AG04450 (cell line): ENCODE measurements at places on chromosomes 2 and 18. TPM values are rescaled to one million over a fixed set of nuclear protein-coding genes. Genes with fewer than 3 reads are reported as not detected.

The UGT1A5 gene
- not detected in 2 replicates for polyA plus RNA-seq

The PARD6G gene
- polyA plus RNA-seq = 9.6 and 11.2 TPM in 2 replicates

The VAMP8 gene
- polyA plus RNA-seq = 2.6 and 3.6 TPM in 2 replicates

The SLC23A3 gene
- polyA plus RNA-seq = 0.26 and 0.53 TPM in 2 replicates

The ELOA2 gene
- polyA plus RNA-seq = not detected in 2 replicates

The DTNB gene
- polyA plus RNA-seq = 12.1 and 12.5 TPM in 2 replicates

The LINC00305 gene
- not detected in 2 replicates for polyA plus RNA-seq

The EMILIN1 gene
- polyA plus RNA-seq = 68.3 and 96.0 TPM in 2 replicates

The G6PC2 gene
- not detected in 2 replicates for polyA plus RNA-seq

The EMILIN2 gene
- 1.2 and 1.4 TPM in 2 replicates for polyA plus RNA-seq

The HAAO gene
- 3.1 and 4.2 TPM in 2 replicates for polyA plus RNA-seq

The PLEKHA3 gene
- polyA plus RNA-seq = 17.7 and 28.2 TPM in 2 replicates

The PTPN4 gene
- polyA plus RNA-seq = 16.5 and 19.6 TPM in 2 replicates

DNA sequence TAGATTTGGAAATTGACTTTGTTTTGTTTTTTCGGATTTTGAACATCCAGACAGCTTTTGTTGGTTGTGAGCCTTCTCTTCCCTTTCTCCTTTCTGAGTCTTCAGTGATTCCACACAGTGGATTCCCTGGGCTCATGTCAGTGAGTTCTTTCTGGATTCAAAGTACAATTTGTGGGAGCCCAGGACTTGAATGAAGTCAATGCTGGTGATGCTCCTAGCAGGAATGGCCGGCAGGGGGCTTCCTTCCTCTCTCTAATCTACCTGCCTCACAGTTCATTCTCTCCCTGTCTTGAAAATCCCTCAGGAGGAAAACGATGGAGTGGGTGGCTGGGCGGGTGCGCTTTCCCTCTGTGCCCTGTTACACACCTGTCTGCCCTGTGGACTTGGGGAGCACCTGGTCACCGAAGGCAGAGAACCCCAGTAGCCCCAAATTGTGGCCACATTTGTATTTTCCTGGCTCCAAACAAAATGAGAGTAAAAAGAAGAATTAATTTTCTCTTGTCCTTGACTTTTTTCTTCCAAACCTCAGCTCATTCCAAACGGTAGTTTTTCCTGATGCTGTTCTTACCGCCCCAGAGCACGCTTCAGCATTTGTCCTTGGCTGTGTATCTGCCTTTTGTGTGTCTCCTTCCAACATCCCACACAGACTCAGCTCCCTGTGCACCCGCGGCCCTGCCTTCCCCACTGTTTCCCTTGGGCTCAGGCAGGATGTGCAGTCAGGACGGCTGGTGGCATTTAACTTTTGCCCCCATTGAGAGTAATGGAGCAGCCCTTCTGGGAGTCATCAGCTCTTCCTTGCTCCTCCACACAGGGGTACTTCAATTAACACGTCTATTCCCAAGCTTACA is 86.6 kb downstream of the MARCO start:
- DNase-seq = peak; percentile 7

DNA sequence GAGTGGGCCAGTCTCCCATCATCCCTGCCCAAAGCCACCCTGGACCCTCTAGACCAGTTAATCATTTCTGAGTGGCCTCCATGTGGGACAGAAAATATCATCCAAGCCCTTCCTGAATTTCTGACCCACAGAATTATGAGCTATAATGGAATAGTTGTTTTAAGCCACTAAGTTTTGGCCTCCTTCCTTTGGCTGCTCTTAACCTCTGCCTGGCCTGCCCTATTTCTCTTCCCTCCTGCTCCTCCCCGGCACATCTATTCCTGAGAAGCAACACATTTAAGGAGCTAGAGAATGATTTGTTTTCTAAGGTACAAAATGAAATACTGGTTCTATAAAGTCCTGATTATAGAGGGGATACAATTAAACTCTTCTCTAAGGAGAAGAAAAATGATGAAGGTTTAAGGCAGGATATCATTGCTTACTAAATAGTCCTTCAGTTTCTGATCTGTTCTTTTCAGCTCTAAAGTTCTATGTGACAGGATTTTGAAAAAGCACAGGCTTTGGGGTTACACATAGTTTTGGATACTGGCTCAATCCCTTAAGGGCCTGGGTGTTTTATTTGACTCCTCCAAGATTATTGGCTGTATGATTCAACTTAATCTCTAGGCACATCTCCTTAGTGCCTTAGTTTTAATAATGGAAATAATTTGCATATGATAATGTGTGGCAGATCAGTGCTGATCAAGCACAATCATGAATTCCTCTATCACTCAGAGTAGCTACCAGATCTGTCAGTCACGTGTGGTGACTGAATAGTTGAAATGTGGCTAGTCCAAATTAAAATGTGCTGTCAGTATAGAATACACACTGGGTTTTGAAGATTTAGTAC is 240.3 kb downstream of the VAPA start:
- DNase-seq = no peak

- peak; percentile 73 for DNase-seq
These were observed 290.8 kb upstream of the TANK start for GRCh38 chr2:160869411-160869810.

GRCh38 chr2:66272751-66273150 is 162.2 kb upstream of the MEIS1 start:
- DNase-seq = no peak

- no peak for DNase-seq
These were observed 94.6 kb downstream of the LCLAT1 start for GRCh38 chr2:30541680-30542079.

DNA sequence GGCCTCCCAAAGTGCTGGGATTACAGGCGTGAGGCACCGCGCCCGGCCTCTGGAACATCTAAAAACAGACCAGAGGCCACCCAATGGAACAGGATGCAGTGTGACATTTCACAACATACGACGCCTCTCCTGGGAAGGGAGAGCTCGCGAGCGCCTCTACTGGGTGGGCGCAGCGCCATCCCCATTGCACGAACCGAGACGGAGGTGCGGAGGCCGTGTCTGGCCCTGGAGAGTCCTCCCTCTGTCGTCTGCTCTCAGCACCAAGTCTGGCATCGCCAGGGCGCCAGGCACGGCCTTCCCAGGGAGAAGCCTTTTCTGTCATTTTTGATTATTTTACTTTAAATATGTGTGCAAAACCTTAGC is 9.4 kb upstream of the GBX2 start:
- no peak for DNase-seq

GRCh38 chr2:46410273-46411244 is 68.8 kb upstream of the TMEM247 start:
- no peak for DNase-seq

DNA sequence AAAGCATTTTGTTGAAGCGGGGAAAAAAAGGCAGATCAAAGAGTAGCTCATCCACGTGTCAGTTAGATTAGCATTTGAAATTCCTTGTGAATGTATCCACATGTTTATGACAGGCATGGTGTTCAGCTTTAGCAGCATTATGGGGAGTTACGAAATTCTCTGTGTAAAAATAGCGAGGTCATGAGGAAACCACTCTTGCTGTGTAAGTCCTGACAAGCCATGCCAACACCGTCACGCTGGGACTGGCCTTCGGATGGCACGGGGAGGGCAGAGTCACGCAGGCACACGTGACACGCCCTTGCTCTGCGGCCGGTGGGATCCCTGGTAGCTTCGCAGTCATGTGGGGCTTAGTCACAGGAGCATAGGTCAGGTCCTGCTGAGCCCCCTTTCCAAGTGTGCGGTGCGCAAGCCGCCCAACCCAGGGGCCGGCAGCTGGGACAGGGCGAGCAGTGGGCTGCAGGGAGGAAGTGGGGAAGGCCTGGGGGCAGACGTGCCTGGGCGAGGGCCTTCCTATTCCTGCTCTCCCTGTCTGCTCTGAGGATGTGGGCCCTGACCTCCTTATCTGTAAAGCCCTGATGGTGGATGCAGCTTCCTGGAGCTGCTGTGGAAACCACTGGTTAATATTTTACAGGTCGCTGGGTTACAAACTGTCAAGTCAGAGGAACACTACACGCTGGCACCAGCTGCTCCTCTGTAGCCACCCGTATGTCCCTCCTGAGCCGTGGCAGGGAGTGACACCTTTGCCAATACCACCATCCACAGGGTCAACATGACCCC is 18.0 kb downstream of the MBP start:
- peak; percentile 54 for DNase-seq

DNA sequence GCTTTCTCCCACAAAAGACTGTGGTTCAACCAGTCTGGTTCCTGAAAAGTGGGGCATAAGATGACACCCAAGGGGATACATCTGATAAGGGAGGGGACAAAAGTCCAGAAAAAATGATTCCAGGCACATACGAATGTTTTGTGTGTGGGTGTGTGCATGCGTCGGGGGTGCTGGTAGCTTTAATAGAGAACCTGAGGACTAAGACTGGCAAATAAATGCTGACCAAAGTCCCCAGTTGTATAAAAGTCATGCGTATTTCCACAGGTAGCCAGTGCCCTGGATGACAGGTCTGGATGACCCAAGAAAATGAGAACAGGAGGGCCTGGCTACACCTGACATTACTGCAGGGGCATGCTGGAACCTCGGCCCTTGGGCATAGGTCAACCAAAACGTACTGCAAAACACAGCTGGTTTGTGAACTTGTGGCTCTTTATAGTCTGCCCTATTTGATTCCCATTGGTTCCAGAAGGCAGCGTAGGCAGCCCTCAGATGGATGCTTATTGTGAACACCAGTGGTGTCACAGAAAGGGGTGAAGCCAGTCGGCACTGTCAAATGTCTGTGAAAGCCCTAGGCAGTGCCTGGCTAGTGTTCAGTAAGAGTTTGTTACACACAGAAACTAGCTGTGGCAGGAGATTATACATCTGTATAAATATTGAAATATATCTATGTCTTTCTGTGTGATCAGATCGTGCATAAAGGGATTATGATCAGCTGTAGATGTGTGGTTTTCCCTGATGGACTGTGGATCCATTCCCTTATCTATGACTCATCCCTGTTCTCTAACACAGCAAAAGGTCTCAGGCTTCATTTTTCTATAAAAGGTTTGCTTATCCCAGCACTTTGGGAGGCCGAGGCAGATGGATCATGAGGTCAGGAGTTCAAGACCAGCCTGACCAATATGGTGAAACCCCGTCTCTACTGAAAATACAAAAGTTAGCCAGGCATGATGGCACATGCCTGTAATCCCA is 58.3 kb downstream of the INSIG2 start:
- no peak for DNase-seq

GRCh38 chr2:160415991-160416390 is 77.6 kb downstream of the RBMS1 start:
- DNase-seq = no peak

- no peak for DNase-seq
These were observed 26.8 kb downstream of the STK17B start for GRCh38 chr2:196144513-196145126.

- DNase-seq = no peak
These were observed 25.5 kb upstream of the RPL37A start for GRCh38 chr2:216473187-216473586.

- no peak for DNase-seq
These were observed 888.7 kb upstream of the CNTNAP5 start for GRCh38 chr2:123136419-123136818.

DNA sequence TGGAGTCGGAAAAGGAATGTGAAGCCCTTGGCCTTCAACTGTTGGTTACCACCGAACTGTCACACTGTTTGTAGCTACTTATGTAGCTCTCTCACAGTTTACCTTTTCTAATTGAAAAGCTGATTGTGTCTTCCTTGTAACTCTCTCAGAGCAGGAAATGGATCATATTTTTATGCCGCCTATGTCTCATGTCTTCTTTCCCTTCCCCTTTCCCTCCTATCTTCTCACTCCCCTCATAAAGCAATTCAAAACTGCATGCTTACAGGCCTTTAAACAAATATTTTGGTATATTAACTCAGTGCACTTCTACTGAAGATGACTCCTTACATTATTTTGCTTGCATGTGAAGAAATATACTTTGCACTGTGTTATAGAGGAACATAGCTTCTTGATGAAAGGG is 6.0 kb downstream of the SLC39A10 start:
- DNase-seq = no peak

- no peak for DNase-seq
These were observed 155.8 kb downstream of the CDH7 start for GRCh38 chr18:65906621-65907034.

DNA sequence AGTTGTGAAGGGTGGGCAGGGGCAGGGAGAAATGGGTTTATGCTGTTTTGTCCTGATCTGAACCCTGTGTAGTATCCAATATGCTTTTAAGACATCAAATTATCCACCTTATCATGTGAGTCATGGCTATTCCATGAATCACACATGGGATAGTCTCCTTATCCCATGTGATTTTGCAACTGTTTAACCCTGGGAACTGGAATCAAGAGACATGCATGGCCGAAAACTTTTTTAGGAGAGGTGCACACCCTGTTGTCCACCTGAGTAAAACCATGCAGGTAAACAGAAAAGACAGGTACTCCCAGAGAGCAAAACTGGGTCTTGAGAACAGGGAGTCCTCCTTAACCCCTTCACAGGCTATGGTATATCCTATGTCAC is 490.6 kb upstream of the HS6ST1 start:
- no peak for DNase-seq

DNA sequence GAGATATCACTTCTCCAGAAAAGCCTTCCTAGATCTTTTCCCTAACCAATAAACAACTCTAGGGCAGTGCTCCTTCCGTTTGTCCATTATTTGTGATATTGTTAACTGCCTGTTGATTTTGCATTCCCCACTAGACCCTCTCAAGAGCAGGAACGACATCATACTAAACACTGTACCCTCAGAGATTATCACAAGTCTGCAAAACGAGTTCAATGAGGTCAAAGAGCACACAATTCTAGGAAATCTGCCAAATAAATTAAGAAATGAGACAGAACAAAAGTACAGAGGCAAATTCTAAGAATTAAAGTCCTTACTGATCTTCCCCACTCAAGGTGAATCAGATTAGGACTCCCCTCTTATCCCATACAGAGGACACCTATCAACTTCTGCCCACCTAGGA is 7.6 kb downstream of the RTTN start:
- no peak for DNase-seq

- DNase-seq = no peak
These were observed 34.9 kb downstream of the CDC42EP3 start for GRCh38 chr2:37636381-37637066.

- no peak for DNase-seq
These were observed 63.9 kb upstream of the EDAR start for GRCh38 chr2:109052922-109053321.

GRCh38 chr2:120821446-120822160 is 85.9 kb downstream of the GLI2 start:
- no peak for DNase-seq

- DNase-seq = no peak
These were observed 108.4 kb upstream of the EPHA4 start for GRCh38 chr2:221680548-221680947.

DNA sequence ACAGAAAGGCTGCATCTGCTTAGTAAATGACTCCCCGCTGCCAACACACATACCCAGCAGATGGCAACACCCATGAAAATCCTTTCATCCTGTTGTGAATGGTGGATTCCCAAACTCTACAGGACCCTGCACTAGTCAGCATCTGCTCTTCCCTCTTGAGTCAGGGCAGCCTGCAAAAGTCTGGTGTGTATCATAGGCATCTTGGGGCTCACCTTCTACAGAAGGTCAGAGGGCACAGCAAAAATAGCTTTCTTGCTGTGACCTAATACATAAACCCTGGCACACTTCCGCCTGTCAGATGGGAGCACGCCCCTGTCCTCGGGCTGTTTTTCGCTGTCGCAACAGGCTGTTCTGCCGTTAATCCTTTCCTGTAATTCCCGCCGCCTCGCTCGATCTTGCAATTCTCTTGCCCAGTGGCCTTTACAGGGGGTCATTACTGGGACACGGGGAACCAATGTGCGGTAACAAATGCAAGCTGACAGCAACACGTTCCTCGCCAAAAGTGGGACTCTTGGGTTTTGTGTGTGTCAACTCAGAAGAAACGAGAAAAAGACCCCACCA is 19.9 kb upstream of the SCYGR1 start:
- no peak for DNase-seq
